ENCODE measurements at places on chromosomes 1 and 21.

DNA sequence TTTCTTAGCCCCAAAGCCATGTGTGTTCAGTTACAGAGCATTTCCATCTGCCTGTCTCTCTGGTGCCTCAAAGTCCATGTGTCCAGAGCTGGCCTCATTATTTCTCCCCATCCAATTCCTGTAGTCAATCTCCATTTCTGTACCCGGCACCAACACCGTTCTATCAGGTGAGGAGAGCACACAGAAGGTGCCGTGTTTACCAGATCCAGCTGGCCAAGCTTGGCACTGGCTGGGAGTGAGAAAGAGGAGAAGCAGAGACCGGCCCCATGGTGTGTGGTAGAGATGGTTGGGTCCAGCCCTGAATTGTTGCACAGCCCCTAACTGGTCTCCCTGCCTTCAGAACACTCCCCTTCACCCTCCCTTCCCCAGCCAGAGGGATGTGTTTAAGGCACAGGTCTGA, 7.5 kb upstream of the SSBP3 start:
- no peak for DNase-seq

DNA sequence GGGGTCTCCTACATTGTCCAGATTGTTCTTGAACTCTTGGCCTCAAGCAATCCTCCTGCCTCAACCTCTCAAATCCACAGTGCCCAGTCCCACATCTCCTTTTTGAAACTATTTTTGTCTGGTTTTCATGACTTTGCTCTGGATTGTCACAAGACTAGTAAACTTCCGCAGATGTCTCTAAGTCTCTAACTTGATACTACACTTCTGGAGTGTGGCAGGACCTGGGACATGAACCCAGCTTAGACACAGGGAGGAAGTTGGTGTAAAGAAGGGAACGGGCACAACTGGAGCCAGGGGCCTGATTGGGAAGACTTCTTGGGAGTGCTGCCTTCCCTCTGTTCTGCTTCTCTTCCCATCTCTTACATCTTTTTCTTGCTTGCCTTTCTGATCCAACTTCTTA, 16.2 kb upstream of the DISC1 start:
- DNase-seq = no peak

DNA sequence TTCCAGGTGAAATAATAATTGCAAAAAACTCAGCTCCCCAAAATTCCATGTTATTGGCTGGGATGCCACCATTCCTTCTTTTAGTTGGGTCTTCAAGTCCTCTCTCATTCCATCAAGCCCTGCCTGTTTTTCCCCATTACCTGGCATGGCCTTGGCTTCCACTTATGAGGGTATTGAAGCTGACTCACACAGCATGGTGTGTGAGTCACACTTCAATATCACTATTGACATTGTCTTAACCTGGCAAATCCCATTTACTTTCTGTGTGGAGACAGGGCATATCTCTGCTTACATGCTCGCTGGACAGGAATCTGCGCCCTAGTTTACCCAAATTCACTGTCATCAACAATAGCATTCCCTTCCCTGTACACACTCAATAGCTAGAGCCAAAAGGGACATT, 1806.8 kb downstream of the BRINP3 start:
- no peak for DNase-seq

- DNase-seq = no peak
These were observed 38.8 kb upstream of the VAMP3 start for GRCh38 chr1:7732331-7732730.

DNA sequence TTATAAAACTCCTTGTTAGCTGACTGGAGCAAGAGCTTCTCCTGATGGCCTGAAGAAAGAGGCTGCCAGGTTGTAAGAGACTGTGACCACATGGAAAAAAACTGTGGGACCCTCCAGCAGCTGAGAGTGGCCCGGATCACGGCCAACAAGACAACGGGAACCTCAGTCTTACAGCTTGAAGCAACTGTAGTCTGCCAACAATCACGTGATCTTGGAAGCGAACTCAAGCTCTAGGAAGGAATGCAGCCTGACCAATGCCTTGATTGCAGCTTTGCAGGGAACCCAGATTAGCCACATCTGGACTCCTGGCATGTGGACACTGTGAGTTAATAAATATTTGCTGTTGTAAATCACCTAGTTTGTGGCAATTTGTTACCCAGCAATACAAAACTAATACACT, 442.6 kb upstream of the PRMT6 start:
- DNase-seq = no peak

DNA sequence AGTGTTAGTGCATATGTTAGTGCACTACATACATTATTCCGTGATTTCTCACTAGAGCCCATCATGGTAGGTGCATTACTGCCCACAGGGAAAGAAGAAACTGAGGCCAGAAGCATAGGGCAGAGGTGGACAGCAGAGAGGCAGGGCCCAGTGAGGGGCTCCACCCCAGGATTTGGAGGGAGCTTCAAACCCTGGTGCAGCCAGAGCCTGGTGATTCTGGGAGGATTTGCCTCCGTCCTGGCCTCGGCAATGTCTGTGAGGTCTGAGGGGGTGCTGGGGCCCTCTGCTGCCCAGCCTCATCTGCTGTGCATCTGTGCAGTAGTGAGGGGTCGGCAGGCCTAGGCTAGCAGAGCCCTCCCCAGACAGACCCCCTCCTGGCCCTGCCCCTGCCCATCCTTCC, 22.8 kb downstream of the PPFIA4 start:
- DNase-seq = no peak

DNA sequence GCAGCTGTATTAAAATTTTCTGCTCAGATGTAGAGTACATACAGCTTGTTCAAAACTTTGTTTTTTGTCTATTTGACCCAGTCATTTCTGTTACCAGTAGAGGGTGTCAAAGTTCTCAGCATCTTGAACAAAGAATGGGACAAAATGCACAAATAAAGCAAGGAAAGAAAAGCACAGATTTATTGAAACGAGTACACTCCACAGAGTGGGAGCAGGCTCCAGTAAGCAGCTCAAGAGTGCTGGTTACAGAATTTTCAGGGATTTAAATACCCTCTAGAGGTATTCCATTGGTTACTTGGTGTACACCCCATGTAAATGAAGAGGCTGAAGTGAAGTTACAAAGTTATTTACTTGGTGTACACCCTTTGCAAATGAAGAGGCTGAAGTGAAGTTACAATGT, 8.9 kb upstream of the PRMT6 start:
- DNase-seq = no peak

DNA sequence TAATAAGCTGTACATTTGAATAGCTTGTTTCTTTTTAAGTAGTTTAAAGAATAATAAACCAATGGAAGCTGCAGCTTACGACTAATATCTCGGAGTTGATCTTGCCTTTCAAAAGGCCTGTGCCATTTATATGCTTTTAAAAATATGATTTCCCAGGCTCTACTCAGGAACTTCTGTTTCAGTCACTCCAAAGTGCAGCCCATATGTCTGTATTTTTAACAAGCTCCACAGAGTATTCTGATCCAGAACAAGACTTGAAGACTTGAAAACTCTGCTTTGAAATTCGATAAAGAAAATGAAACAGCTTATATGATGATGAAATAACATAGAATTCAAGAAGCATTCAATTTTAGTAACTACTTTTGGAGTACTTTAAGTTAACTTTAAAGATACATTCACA, 79.1 kb upstream of the PLPPR4 start:
- no peak for DNase-seq

DNA sequence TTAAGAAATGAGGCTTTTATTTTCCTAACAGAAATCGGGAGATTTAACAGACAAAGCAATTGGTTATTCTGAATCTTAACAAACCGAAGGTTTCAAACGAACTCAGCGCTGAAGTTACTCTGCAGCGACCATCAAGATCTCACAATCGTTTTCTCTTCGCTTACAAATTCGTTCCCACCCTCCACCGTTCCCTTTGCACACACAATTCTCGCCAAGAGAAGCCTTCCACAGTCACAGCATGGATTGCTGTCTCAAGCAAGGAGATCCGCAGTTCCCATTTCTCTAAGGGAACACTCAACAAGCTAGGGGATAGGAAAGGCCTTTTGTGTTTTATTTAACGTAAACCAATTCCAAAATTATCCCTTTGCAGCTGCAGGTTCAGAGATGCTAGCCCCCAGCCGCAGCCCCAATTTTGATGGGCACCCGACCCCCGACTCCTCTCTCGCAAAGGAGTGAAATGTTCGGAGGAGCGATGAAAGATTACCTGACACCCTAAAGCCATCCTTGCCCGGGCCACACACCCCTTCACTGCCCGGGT, 755 bp downstream of the FBXO42 start:
- DNase-seq = no peak

- no peak for DNase-seq
These were observed 18.7 kb upstream of the KANK4 start for GRCh38 chr1:62337706-62338631.

- DNase-seq = no peak
These were observed 54.5 kb downstream of the GNG4 start for GRCh38 chr1:235595079-235595478.

- no peak for DNase-seq
These were observed 628.8 kb upstream of the ADAMTS5 start for GRCh38 chr21:27595716-27596115.

DNA sequence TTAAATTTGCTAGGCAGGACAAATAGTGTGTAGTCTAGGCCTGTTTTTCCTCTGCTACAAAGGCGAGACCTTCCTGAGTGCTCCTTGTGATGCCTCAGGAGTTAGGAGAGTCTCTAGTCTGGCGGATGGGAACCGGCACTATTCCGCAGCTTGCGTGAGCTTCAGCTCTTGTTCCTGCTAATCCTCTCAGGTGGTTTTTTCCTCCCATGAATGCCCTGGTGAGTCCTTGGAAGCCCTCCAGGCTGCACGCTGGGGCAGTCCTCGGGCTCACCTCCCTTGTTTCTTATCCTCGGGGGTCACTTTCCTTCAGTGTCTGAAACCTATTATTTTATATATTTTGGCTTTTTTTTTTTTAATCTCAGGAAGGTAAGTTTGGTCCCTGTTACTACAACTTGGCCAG, 28.2 kb downstream of the UTS2 start:
- DNase-seq = no peak

GRCh38 chr1:215376544-215377264, 190.4 kb upstream of the KCTD3 start:
- no peak for DNase-seq

- DNase-seq = no peak
These were observed 12.2 kb downstream of the ENO1 start for GRCh38 chr1:8866173-8866791.

DNA sequence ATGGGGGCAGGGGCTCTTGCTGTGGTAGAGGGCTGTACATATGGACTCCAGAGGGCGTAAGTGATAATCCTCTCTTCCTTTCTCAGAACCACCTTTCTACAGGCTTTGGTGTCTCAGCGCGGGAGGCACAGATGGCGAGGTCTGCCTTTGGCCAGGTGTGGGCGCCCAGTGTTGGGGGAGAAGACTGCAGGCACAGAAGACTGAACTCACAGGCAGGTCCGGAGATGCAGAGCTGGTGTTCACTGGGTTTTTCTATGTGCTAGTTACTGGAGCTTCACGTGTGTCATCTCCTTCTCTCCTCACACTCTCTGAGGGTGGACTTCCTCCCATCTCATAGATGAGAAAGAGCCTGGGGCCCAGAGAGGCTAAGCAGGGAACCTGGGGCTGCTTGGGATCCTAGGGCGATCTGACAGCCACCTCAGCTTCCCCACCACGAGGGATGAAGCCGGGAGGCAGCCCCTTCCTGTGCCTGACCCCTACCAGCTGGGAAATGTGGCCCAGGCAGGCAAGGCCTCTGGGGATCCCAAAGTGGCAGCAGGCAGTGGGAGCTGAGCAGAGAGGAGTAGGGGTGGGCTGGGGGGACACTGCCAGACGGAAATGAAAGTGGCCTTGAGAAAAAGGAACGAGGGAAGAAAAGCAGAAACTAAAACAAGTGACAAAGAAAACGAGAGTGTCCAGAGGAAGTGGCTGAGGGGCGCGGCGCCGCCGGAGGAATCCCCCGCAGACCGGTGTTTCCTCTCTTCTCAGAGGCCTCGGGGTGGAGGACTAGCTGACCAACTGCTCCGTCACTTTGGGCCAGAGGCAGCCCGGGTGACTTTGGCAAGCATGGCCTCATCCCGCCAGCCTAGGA, 191.6 kb downstream of the HIVEP3 start:
- no peak for DNase-seq
